Activated naive CD4-positive, alpha-beta T cell treated with Interleukin-2 at 50 U/mL for 16 hours (primary cell): ENCODE measurements at places on chromosomes 2 and 18.
A peak's percentile ranks its signal among the peaks of the same experiment; 100 is the strongest.

GRCh38 chr2:98769784-98770183, 38.9 kb upstream of the MGAT4A start:
- DNase-seq: peak; percentile 37

GRCh38 chr2:204881655-204882054, 336.4 kb downstream of the PARD3B start:
- no peak for DNase-seq

DNA sequence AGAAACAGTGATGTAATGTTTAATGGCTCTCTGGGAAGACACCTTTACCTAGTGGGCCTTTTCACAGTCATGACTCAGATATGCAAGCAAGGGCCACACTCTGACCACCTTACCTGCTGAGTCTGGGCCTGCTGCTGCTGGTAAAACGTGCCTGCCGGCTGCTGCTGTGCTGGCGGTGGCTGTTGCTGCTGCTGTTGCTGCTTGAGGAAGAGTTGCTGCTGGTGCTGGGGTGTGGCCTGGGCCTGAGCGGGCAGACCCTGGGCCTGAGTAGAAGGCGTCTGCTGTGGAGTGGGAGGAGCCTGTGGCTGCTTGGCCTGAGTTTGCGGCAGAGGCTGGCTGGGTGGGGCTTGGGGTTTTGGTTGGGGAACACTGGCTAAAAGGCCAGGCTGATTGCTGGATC, 81.6 kb upstream of the NFU1 start:
- no peak for DNase-seq

DNA sequence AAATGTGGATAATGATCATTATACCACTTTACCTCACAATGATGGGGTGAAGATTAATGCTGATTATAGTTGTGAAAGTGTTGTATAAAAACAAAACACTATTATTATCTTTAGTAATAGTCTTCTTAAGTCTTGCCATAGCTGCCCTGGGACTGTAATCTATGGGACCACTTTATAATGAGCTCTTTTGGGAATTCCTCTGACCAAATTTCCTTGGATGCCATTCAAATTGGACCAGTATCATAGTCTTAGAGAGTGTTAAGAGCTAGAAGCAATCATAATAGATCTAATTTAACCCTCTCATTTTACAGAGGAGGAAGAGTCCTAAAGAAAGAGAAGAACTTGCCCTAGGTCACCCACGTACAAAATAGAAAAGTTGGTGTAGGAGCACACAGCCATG, 457.7 kb upstream of the SLC14A2 start:
- DNase-seq: no peak

DNA sequence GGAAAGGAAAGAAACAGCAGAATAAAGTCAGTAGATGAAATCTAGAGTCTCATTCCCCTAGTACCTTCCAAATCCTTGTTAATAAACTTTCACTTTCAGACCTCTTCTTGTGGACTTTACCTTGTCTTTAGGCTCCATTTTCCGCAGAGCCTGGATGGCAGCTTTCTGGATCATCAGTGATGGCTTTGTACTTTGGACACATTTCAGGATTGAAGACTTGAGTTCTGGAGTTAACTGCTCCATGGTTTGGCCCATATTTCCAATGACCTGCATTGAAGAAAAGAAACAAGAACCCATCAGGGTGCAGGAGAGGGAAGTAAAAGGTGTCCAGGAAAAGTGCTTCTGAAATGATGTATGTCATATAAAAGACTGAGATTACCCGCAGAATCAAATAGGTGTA, 14.4 kb downstream of the APOB start:
- no peak for DNase-seq

DNA sequence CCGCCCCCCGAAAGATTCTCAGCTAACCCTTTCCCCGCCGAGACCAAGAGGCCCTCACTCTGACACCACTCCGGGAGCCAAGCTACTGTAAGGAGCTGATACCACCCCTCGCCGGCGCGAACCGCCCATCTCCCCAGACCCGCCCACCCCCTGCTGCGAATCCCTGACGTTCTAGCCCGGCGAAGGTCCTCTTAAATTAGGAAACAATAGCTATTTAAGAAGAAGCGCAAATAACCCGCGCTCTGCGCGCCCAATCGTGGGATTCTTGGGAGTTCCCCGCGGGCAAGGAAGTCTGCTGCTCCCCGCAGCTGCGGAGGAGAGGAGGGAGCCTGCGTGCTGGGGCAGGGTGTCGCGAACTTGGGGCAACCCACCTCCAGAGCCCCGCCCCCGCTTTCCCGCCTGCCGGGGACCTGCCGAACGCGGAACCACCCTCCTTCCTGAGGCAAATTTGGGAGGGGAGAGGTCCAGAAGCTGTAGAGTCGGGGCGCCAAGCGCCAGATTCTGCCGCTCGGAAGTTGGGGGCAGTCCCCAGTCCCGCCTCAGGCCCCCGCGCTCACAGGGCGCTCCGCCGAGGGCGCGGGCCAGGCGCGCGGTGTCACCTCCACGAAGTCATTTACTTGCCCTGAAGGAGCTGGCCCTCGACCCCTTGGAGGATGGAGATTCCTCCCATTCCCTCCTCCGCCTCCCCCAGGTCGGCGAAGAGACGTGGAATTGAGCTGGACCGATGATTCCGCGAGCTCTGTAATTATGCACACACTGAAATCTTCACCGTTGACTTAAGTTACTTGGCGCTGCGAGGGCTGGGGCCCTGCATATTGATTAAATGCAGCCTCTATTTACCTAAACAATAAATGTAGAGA, 8.4 kb upstream of the SP9 start:
- DNase-seq: peak; percentile 19

GRCh38 chr2:129912066-129912820, 67.2 kb upstream of the RAB6C start:
- DNase-seq: no peak

- no peak for DNase-seq
Measured at GRCh38 chr18:45330170-45330594, 285.1 kb upstream of the SLC14A2 start.

GRCh38 chr2:147250652-147251356, 594.0 kb upstream of the ACVR2A start:
- no peak for DNase-seq

GRCh38 chr2:138454761-138455160, 46.8 kb upstream of the SPOPL start:
- no peak for DNase-seq

GRCh38 chr2:69945441-69945840, 16.0 kb downstream of the ASPRV1 start:
- no peak for DNase-seq

DNA sequence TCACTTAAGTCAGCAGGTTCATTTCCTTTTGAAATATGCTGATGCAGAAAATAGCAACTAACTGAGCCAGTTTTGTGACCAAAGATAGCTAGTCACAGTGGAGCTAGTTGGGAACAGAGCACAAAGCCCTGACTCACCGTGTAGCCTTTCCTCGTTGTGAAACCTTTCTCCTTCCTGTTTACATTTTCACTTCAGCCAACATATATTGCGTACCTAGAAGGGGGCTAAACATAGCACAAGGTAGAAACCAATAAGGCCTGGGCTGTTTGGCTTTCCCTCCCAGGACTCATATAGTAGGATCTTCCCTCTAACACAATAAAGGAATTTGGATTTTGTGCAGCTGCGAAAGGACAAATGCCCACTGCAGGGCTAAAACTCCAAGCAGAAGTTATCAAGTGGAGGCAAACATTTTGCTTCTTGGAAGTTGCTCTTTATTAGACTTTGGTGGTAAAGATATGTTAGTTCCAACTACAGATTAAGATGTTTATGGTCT, 24.5 kb upstream of the LPIN2 start:
- no peak for DNase-seq

DNA sequence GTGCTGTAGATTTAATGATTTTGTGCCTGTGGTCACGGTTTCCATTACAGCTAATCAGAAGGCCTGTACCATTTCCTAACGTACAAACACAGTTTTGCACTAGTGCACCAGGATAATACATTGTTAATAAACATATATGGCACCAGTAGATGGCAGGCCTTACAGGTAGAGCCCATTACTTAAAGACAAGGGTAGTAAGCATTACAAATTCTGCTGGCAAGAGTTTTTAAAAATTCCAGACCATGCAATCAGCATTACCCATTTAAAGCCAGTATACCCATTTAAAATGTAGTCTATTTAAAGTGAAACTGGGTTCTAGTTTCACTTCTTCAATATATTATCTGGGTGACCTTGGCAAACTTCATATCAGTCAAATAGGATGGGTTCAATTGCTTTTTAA, 224.2 kb downstream of the NUP35 start:
- DNase-seq: no peak

- DNase-seq: no peak
Measured at GRCh38 chr2:134099273-134099672, 154.6 kb upstream of the MGAT5 start.

DNA sequence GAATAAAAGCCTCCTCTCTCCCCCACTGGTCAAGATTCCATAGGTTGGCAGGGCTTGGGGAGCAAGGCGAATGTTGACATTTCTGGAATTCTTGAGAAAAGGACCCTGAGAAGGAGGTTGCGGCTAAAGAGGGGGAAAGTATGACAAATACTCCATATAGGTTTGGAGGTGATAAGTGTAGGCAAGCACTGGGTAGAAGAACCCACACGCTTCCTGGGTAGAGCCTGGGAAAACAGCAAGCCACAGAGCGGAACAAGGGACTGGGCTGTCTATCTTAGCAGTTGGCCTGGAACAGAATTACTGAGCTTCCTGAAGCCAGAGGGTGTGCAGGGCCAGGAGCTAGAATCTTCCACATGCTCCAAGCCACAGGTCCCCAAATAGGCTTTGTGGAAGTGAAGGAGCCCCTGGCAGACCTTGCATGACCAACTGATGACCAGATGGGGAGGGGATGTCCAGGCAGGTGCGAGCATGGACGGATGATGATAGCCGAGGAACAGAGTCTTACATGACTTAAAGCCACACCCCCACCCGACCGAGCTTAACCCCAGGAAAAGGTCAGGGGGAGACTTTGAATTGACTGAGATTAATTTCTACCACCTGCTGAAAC, 9.9 kb downstream of the PRKAG3 start:
- no peak for DNase-seq

DNA sequence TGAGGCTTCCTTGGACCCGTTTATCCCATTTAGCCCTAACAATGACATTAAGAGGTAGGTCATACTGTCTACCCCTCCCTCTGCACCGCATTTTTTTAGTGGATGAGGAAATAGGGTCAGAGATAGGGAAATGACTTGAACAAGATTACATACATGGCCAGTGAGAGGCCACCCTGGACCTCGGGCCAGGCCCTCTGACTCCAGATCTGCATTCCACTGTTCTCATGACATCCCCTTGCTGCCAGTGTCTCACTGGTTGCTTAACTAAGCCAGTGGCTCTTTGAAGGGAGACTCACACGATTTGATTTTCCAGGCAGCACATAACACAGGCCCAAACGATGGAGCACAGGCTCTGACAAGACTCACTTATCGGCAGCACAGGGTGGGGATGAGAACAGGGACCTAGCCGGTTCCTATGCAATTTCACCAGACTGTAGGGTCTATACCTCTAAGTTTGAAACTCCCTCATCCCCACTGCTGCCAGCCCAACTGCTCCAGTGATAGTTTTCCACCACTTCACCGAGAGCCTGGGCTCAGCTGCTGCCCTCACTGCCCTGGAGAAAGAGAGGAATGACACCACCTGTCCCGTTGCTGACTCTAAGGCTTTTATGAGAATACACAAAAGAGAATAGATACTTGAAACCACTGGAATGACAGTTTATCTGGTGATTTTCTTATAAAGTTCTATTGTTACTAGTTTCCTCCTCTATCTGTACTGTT, 82.5 kb downstream of the TMEM247 start:
- DNase-seq: no peak

GRCh38 chr2:168687314-168687713, 115.1 kb upstream of the NOSTRIN start:
- no peak for DNase-seq

DNA sequence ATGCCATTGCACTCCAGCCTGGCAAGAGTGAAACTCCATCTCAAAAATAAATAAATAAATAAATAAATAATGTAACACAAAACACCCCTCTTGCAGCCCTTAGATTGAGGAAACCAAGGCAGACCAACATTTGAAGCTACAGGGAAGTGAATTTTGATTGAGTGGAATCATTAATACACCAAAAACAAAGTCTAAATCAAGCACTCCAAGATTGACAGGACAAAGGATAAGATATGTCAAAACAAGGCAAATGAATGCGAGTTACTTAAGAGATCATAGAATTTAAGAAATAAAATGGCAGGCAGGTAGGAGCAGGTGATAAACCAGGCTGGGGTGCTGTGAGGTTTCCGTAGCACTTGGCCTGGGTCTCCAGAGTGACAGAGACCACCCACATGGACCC, 54.9 kb upstream of the RAB12 start:
- no peak for DNase-seq

GRCh38 chr2:170610615-170611014, 104.5 kb upstream of the SP5 start:
- no peak for DNase-seq

- no peak for DNase-seq
Measured at GRCh38 chr2:146209842-146210275, 1635.0 kb upstream of the ACVR2A start.

GRCh38 chr2:99348173-99348572, 11.0 kb downstream of the EIF5B start:
- no peak for DNase-seq

- no peak for DNase-seq
Measured at GRCh38 chr2:203649176-203649814, 57.1 kb upstream of the CD28 start.

DNA sequence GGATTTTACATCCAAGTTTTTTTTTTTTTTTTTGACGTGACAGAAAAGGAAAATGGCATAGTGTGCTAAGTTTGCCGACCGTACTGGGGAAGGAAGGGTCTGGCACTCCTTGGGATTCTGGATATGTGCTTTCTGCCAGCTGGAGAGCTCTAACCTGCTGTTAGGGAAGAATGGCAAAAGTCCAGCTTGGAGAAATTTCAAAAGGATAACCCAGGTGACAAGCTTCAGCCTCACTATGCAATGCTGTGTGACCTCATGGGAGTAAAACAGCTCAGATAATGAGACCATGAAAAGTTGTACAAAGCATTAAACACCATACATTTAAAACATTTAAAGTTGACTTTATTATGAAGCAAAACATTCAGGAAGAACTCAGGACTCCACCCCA, 10.3 kb upstream of the GPR45 start:
- no peak for DNase-seq

- DNase-seq: no peak
Measured at GRCh38 chr2:219905640-219906039, 278.2 kb downstream of the SLC4A3 start.

GRCh38 chr2:12965540-12966269, 249.0 kb downstream of the TRIB2 start:
- DNase-seq: no peak

GRCh38 chr2:100713106-100713505, 106.8 kb upstream of the NPAS2 start:
- no peak for DNase-seq

DNA sequence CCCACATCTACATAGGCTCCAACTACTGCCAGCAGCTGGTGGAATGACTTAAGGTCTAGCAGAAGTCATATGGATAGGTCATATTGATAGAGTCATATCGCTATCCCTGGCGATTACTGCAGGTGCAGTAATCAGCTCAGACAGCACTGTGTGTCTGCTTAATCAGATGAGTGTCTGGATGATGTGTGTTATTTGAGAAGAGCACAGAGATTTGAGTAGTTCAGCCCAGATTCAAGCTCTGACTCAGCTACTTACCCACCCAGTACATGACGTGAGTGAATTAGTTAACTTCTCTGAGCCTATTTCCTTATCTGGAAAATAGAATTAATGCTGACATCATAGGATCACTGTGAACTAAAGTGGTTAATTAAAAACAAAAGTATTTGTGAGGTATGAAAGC, 78.9 kb downstream of the EHD3 start:
- DNase-seq: no peak

- no peak for DNase-seq
Measured at GRCh38 chr2:170523506-170523905, 191.6 kb upstream of the SP5 start.
